ENCODE measurements at places on chromosomes 5 and 9.
A peak's percentile ranks its signal among the peaks of the same experiment; 100 is the strongest.

DNA sequence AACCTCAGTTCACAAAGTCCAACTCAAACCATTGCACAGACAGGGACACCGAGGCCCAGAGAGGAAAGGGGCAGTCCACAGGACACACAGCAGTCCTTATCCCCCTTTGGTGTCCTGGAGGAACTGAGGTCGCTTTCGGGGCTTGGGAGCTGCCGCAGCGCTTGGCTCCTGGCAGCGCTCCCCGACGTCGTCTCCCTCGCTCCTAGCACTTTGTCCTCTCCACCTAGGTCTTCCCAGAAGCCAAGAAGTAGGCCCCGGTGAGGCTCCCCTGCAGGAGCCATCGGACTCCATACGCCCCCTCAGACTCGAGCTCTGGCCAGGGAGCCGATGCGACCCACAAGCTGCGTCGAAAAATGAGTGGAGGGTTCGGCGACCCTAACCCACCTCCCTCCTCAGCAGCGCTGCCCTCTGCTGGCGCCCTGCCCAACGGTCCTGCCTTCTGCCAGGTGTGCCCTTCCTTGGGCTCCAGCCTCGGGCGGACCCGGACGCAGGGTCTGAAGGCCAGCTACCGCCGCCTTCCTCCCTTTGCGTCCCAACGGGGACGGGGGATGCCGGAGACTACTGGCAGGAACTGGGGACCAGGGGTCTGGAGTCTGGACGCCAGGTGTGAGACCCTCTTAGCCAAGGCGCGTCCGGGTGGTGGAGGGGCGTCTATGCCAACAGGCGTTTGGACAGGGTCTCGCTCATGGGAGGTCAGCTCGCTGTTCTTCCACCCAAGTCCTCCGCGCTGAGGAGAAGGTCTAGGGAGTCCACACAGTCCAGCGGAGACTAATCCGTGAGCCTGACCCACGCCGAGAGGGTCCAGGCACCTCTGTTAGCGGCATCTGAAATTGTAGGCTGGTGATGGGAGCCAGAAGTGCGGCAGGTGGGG lies 2.1 kb upstream of the PRDM12 start:
- no peak for DNase-seq

DNA sequence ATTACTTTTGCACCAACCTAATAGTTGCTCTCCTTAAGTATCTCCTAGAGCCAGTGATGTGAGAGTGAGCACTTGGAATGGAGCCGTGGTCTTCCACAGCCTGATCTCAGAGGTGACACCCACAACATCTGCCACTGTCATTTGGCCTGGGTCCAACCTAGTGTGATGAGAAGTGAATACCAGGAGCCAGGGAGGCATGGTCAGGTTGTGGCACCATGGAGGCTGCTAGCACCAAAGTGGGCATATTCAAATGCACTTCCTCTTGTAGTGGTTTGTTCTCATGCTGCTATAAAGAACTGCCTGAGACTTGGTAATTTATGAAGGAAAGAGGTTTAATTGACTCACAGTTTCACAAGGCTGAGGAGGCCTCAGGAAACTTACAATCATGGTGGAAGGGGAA lies 22.6 kb upstream of the CEP72 start:
- no peak for DNase-seq

GRCh38 chr5:108516785-108517184 lies 134.9 kb upstream of the FBXL17 start:
- no peak for DNase-seq

- DNase-seq = no peak
Observed at GRCh38 chr5:181259974-181260719, 796 bp downstream of the TRIM52 start.

- peak; percentile 15 for DNase-seq
Observed at GRCh38 chr9:93576258-93577077, at the start of gene PHF2. Gene PHF2 (plus strand): TSS chr9:93576584. CDS start chr9:93576774, 190 bp downstream.

DNA sequence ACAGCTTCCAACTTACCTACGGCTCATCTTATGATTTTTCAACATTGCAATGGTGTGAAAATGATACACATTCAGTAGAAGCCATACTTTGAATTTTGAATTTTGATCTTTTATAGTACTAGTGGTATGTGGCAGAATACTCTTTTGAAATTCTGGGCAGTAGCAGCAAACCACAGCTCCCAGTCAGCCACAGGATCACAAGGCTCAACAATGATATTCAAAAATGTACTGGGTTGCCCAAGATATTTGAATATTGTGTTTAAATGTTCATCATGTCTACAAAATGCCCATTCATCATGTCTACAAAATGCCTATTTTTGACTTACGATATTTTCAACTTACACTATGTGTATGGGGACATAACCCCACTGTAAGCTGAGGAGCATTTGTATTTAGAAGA lies 81.3 kb upstream of the PRR16 start:
- DNase-seq = no peak

- no peak for DNase-seq
Observed at GRCh38 chr5:40985501-40985900, 76.2 kb downstream of the C7 start.

- no peak for DNase-seq
Observed at GRCh38 chr5:14063138-14063537, 80.0 kb upstream of the TRIO start.

DNA sequence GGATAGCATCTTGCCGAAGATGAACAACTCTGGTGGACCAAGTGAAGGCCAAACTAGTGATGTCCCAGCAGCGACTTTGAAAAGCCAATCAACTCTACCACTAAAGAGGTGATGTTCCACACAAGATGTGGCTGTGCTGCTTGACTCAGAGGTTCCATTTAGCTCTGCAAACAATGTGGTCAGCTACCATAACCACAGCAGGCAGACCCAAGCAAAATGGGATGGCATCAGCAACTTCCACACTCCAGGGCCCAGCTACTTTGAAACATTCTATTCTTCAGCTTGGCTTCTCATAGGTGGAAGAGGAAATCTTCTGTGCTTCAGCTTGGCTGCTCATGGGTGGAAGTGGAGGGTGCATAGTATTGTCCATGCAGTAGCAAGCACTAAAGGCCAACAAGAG lies 70.5 kb downstream of the IRX2 start:
- DNase-seq = no peak

DNA sequence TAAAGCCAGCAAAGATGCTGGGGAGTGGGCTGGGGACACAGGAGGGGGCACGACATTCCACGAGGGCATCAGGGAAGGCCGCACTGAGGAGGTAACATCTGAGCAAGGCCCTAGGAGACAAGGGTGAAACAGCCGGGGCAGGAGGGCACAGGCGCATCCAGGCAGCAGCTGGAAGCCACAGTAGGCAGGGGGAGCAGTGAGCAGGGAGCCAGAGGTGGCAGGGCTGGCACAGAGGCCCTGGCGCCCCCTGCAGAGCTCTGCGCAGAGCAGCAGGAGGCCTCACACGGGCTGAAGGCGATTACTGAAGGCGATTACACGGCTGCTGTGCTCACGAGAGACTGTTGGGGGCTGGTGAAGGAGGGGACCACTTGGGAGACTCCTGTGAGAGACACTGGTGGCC lies 15.4 kb downstream of the LMAN2 start:
- no peak for DNase-seq

DNA sequence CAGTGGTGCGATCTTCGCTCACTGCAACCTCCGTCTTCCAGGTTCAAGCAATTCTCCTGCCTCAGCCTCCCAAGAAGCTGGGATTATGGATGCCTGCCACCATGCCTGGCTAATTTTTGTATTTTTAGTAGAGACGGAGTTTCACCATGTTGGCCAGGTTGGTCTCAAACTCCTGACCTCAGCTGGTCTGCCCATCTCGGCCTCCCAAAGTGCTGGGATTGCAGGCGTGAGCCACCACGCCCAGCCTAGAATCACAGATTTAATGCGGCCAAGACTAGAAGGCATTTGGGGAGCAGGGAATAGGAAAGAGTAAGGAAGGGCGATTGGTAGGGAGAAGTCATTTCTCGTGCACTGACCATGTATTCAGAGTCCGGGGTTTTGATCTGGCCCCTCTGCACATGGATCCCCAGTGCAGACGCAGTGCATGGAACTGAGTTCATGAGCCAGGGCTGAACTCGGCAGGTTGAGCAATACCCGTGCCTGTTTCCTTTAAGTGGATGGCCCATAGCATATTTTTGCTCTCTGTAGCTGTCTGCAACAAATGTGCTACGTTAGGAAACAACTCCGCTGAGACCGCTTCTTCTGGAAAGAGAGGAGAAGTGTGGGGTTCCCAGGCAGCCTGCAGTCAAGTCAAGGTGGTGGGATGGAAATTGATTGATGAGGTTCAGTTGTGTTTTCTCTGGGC lies 3.4 kb upstream of the HMCN2 start:
- no peak for DNase-seq

DNA sequence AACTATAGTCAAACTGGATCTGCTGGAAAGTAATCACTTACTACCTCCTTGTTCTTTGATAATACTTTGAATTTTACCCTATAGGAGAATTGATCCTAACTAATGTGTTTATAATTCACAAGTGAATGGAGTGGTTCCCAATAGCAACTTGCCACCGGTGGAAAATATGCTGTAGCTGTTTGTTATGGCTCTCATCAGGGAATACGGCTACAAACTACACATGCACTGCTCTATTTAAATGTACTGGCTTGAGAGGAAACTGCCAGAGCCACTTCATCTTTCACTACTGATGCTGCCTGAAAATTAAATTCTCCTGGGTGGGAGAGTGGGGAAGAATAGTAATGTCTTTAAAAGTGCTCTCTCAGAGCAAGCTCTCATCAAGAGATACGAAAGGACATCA lies 448.5 kb upstream of the GRAMD2B start:
- no peak for DNase-seq

DNA sequence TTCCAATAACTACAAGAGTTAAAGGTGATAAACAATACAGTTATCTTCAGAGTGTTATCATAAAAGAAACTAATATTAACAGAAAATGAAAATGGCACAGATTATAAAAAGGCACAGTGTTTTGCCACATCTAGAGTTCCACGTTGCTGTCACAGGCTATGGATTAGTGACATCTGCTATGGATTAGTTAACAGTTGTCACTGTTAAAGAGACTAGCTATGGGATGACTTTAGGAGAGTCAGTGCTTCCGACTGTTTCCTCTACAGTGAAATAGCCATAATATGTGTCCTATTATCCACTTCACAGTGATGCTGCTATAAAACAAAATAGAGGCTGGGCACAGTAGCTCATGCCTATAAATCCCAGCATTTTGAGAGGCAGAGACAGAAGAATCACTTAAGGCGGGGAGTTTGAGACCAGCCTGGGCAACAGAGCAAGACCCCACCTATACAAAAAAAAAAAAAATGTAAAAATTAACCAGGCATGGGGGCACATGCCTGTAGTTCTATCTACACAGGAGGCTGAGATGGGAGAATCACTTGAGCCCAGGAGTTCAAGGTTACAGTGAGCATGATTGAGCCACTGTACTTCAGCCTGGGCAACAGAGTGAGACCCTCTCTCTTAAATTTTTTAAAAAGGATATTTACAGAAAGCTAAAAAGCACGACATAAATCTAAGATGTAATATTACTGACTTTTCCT lies 19.7 kb downstream of the MAPKAP1 start:
- no peak for DNase-seq

GRCh38 chr9:1462626-1463308 lies 412.6 kb downstream of the DMRT2 start:
- no peak for DNase-seq

- DNase-seq = peak; percentile 25
Observed at GRCh38 chr5:64229163-64229774, 63.6 kb downstream of the RNF180 start.

- no peak for DNase-seq
Observed at GRCh38 chr9:20033511-20033910, 244.7 kb upstream of the SLC24A2 start.

- peak; percentile 84 for DNase-seq
Observed at GRCh38 chr9:36572515-36573418, at the start of gene MELK. Gene MELK (plus strand): TSS chr9:36572895. CDS start chr9:36581682, 8,787 bp downstream.

DNA sequence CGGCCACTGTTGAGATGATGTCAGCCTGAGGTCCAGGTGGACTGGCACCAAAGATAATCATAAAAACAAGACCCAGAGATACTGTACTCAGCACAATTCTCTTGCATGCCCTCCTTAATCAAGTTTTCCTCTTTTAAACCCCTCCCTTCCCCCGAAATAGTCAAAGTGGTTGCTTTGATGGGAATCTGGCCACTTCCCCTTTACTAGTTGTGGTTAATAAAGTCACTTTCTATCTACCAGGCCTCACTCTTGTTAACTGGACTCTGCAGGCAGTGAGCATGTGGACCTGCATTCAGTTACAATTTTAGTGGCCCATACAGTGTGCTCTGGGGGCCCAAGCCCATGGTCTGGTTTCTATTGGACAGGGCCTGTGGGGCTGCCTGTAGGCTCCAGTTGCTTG lies 17.5 kb downstream of the FBP2 start:
- no peak for DNase-seq

DNA sequence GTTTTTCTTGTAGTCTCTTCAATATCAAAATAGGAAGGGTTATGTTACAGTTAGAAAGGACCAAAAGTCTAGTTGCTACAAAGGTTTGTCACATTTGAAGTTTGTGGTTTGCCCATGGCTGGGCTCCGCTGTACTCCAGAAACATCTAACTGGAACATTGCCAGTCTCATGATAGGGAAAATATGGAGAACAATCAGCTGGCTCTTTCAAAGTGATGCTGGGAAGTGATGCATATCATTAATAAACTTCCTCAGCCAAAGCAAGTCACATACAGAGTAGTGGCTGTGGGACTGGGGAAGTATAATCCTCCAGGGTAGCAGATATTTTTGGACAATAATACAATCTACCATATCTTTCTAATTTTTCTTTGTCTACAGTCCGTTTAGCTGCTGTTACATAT lies 8.8 kb downstream of the BTF3 start:
- DNase-seq = no peak

DNA sequence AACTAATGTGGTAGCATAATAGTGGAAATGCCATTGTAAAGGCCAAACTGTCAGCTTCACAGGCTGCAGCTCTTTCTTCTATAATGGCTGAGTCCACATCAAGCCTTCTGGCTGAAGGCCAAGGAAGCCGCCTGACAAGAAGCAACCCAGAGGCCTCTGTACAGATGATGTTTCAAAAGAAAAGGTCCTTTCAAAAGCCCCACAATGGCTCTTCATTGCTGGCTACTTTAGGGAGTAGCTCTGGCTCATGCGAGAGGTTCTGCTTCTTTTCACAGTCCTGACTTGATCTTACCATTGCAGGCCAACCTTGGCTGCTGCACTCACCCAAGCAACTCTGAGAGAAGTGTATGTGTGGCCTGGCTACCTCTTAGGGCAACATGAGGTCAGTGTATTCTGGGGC lies 54.5 kb upstream of the EQTN start:
- DNase-seq = no peak

DNA sequence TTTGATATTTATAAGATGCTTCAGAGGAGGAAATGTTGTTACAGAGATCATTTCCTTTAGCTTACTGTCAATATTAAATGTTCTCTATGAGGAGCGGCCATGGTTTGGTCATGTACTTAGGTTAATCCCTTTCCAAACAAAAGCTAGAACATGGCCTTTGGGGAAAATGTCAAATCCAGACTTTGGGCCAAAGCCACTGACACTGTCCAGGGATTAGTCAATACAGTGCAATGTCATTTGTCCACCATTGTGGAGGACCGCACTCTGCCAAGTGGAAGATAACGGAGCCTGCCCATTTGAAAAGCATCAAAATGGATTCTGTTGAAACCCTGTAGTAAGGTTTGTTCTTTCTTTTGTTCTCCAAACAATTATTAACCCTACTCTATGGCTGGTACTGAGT lies 50.1 kb downstream of the FRMPD1 start:
- no peak for DNase-seq

- DNase-seq = peak; percentile 86
Observed at GRCh38 chr9:99253772-99254431, 31.8 kb downstream of the SEC61B start.

GRCh38 chr9:79551994-79552393 lies 19.8 kb upstream of the TLE4 start:
- no peak for DNase-seq

All from CD4-positive, CD25-positive, alpha-beta regulatory T cell (primary cell).